Activated T-cell treated with anti-CD3 and anti-CD28 coated beads for 48 hours (primary cell): ENCODE measurements at places on chromosomes 16 and 17.

DNA sequence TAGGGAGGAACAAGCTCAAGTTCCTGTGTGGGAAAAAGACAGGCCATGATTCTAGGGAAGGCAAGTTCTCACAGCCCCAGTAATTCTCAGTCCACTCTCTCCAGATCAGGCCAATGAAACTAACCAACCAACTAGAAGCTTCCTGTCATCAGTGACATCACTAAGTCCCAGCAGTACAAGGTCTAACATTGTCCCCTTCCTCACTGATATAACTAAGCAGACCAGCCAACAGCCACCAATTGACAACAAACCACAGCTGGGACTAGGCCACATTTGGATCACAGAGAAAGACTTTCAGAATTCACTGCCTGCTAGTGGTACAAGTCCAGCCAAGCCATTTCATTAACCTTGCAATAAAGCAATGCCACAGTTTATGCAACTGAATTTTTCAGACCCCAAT is 94.0 kb downstream of the CACNG1 start:
- DNase-seq: no peak

GRCh38 chr17:78418326-78419026 is 40.0 kb downstream of the PGS1 start:
- no peak for DNase-seq

GRCh38 chr17:70144260-70144846 is 25.0 kb upstream of the KCNJ2 start:
- no peak for DNase-seq

GRCh38 chr17:39627047-39627711 is 427 bp downstream of the PPP1R1B start:
- no peak for DNase-seq

- no peak for DNase-seq
These were observed 40.1 kb downstream of the CLEC16A start for GRCh38 chr16:10984509-10984908.

DNA sequence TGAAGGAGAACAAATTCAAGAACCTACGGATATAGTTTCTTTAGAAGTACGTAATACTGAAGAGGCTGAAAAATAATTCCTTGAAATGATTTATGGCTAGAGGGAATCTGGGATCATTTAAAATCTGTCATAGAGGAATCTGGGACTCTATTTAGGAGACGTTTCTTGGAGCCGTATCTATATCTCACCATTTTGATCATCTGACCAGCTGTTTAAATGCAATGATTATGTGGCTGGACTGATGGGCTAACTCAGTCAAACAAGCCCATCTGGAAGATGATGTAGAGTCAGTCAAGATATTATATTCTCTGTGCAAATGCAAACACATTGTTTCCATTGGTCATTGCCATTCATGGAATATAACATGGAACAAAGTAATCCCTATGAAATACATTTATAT is 467.7 kb upstream of the ZFHX3 start:
- DNase-seq: no peak
